CD4-positive, alpha-beta T cell treated with Interleukin-15 for 4 hours (primary cell): ENCODE measurements at places on chromosomes 12 and 14.
A peak's percentile ranks its signal among the peaks of the same experiment; 100 is the strongest.

DNA sequence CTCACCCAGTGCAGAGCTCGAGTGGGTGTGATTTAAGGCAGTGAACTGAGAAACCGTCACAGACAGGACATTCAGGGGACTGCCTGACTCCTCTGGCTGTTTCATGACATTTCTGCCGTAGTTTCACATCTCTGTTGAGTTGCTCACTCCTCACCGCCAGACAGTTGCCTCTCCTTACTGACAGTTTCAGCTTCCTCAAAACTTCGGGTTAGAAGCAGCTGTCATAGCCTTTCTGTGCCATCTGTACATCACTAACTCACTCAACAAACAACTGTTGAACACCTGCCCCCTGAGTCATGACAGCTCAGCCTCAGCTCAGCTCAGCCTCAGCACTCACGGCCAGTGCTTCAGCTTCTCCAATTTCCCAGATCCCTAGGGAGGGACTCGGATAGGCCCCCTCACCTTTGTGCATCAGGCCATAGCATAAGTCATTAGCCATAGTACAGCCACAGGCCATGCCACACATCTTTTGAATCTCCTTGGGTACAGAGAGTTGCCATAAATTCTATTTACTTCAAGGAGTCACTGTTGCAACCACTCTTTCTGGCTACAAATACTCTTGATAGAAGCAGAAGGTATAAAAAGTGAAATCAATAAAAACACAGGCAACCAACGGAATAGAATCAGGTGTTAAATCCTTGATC is 6.2 kb upstream of the SLC15A4 start:
- DNase-seq: peak; percentile 29

DNA sequence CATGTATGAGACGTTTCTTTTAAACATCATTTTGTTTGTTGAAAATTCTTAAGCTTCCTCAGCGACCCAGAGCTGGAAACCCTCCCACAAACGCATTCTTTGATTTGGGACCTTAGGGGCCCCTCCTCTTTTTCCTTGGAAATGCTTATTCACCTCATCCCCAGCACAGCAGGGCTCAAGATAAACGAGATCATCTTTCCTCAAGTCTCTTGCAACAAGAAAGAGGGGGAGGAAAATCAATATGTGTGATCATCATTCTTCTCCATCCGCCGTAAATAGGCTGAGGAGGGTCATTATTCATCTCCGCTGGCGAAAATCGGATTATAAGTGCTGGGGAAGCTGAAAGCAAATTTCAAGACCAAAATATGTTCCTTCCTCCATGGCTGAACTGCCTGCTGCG is 1415.2 kb downstream of the AACS start:
- DNase-seq: no peak

DNA sequence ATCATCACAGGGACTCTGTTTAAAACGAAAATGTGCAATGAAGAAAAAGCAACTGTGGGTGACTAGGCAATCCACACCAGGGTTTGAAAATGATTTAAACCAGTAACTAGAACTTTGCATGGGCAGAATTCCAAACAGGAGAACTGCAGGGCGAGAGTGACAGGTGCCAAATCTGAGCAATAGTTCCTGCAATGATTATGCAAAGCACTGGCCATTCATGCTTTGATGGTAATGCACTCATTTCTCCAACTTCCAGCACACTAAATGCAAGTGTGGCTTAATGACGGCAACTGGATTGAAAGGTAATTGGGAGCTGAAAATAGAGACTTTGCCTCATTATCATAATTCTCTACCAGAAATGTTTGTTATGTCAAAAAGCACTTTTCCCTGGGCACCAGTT is 140.5 kb upstream of the TMCC3 start:
- DNase-seq: no peak

DNA sequence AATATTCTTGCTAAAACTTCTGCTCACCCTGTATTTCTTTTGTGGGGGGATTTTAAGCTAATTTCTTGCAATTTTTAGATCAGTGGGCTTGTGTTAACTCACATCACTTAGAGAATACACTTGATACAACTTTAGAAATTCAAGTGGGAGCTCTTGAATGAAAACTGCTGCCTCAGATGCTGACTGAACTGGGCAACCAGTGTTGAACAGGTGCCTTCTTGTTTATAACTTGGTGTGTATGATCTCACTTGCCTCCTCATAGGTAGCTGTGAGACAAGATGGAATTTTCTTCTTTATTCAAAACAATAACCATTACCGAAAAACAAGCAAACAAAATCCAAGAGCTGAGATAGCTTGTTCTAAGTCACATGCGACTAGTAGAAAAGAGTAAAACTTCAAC is 63.5 kb downstream of the FGD4 start:
- DNase-seq: no peak

DNA sequence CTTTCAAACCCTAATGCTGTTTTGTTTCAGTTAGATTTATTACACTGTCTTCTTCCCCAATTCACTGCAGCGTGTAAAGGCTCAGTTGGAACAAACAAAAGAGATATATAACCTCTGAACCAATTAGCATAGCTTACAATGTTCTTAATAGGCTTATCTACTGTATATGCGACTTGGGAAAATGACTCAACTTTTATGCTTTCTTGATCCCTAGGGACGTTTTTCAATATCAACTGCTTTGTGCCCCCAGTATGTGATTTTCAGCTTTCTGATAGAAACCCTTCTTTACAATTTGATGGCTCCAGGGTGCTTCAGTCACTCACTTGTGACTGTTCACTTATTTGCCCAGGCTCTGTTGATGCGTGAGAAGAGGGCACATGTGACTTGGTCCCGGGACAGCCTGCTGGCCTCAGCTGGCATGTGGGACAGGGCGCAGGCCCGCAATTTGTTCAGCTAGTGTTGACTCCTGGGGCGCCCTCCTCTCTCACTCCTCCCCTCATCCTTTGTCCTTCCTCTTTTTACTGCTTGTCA is 107.1 kb downstream of the TMTC2 start:
- DNase-seq: no peak

DNA sequence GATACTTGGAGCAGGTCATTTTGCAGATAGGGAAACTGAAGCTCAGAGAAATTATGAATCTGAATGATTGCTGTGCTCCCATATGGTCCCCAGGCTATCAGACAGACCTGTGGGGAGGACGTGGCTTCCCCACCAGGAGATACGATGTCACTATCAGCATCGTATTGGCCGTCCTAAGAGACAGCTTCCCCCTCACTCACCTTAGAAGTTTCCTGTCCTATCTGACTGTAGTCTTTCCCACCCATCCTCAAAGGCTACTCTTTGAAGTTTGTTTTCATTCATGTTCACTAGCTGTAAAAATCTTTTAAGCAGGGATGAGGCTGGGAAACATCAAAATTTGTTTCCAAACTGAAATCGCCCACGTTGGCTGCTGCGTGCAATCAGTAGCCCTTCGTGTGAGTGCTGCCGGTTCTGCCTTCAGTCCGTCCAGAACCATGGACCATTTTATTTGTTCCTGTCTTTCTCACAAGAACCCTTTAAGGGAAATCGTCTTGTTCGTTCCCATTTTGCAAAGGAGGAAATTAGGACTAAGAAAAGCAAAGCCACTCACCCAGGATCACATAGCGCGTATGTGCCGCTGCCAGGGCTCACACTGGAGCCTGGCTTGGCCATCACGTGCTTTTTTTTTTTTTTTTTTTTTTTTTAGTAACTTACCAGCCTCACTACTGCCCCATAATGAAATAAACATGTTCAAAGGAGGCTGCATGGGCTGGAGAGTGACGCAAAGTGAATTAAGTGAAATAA is 1.0 kb upstream of the KDM2B start:
- DNase-seq: no peak

GRCh38 chr12:43308776-43309175 is 243.2 kb downstream of the ADAMTS20 start:
- no peak for DNase-seq

DNA sequence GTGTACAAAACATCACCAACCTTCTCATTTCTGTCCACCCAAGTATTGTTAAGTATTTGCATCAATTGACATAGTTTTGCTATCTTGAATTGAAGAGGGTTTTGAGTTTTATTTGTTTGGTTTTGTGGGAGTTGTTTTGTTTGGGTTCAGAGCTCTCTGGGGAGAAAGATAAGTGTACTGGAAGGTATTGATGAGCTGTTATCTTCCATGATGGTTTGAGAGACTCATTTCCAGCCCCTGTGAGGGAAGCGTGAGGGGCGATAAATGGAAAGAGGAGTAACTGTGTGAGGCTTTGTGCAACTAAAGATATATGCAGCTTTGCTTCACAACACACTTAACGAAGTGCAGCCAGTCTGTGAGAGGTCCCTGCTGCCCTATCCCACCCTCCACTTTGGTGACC is 15.7 kb upstream of the CIPC start:
- DNase-seq: no peak

GRCh38 chr12:54572881-54573280 is 15.6 kb downstream of the PPP1R1A start:
- DNase-seq: no peak

DNA sequence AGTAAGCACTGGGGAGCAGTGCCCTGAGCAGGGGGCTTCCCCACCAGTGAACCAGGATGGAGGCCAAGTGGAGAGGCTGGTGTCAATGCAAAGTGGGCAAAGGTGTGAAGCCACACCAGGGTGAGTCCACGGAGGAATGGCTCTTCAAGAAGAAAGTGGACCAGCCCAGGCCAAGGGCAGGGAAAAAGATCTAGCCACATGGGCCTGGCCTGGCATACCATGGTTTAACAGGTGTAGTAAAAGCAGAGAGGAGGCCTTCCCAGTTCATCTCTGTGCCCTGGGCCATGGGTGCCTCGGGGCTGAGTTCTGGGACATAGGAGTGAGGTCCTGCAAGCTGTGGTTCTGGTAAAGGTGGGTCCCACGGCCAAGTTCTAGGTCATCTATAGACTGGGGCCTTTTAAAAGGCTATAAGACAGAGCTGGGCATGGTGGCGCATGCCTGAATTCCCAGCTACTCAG is 153.4 kb downstream of the DPF3 start:
- DNase-seq: no peak

GRCh38 chr12:53217051-53217930 is 10.2 kb upstream of the ITGB7 start:
- DNase-seq: peak; percentile 43

DNA sequence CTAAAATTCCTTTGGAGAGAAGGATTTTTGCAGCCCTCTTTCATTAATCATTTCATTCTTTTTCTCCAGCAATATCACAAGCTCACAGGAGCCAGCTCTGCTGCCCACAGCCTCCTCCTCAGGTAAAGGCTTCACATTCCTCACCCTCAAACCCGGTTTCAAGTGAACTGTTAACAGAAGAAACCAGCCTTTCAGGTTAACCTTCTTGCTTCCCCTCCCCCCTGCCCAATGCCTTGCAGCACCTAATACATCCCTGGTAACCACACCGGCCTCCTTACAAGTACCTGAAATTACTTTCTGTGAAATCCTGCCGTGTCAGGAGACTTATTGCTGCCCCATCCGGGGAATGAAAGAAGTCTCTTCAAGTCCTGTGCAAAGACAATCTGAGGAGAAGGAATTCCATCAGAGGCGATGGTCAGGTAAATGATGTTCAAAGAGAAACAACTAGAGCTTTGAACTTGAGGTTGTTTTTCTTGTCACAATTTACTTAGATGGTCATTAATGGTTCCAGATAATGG is 111.2 kb downstream of the MYRFL start:
- DNase-seq: no peak

GRCh38 chr12:113945174-113946173 is 20.7 kb downstream of the RBM19 start:
- DNase-seq: no peak

GRCh38 chr12:110592078-110592477 is 9.0 kb upstream of the PPTC7 start:
- DNase-seq: no peak

- no peak for DNase-seq
Observed at GRCh38 chr12:2302711-2303580, 250.2 kb downstream of the CACNA1C start.

GRCh38 chr12:80068173-80068572 is 31.2 kb upstream of the OTOGL start:
- no peak for DNase-seq

DNA sequence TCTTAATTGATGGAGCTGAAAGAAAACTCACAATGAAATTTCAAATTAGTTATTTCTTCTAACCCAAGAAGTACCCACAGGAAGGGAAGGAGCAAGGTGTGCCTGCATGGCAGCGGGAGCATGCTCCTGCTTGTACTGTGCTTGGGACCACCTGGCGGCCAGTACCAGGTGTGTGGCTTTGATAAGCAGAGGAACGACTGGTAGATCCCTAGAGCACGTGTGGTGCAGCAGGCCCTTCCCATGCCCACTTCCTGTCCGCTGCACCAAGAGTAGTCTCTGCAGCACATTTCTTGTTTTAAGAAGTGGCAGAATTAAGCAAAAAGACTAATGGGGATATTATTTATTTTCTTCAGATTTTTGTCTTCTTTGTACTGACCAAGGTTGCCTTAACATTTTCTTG is 122.3 kb upstream of the ATF1 start:
- no peak for DNase-seq

DNA sequence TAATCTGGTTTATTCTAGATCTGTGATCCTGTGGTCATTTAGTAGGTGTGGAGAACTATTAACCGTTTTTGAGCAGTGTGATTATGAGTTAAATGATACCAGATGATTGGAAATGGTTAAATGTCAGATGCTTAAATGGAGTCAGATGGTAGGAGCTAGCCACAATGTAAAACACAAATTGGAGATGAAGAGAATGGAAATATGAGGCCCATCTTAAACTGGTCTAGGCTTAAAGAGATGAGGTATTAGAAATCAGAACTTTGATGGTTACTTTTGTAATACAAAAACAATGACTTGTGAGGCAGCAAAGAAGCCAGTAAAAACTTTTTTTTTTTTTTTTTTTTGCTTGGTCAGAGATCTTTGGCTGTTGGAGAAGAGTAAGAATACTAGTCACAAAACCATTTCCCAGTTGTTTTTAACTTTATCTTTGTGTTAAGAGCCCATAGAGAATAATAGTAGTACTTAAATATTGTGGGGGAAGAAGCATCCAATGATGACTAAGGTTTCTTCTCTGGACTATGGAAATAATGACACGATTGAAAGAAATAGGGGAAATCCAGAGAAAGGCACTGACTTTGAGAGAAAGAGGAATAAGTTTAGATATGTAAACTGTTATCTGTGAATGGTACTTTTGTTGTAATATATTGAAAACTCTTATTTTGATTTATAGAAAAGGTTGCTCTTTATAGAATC is 95.9 kb downstream of the WNK1 start:
- no peak for DNase-seq

GRCh38 chr12:115146453-115146852 is 462.5 kb upstream of the TBX3 start:
- DNase-seq: no peak

DNA sequence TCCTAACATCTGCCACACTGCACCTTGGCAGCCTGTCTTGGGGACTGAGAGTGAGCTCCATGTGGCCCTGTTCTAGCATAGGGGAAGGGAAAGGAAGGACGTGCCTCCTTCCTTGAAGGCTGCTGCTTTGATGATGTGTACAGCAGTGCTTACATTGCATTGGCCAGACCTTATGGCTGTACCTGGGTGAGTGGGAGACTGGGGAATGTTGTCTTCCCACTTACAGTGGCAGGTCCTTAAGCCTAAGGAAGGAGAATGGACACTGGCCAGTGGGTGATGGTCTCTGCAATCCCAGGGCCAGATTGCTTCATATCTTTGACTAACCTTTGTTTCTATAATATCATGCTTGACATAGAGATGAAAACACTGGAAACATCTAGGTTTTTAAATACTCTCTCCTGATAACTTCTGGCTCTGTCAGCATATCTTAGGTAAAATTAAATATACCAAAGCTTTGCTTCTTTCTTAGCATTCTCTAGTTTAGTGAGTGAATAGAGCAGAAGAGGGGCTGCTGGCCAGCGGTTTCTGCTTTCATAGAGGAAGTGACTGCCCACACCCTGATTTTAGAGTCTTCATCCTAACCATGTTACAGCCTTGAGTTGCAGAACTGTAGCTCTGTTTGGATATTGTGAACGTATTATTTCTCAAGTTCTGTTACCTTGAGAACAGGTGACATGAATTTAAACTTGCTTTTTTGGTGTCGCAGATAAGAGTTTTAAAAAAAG is 27.2 kb downstream of the KLC1 start:
- DNase-seq: no peak
